ENCODE measurements at places on chromosomes 3 and 15.

- no peak for DNase-seq
Observed at GRCh38 chr3:158659454-158660237, 12.8 kb downstream of the LXN start.

DNA sequence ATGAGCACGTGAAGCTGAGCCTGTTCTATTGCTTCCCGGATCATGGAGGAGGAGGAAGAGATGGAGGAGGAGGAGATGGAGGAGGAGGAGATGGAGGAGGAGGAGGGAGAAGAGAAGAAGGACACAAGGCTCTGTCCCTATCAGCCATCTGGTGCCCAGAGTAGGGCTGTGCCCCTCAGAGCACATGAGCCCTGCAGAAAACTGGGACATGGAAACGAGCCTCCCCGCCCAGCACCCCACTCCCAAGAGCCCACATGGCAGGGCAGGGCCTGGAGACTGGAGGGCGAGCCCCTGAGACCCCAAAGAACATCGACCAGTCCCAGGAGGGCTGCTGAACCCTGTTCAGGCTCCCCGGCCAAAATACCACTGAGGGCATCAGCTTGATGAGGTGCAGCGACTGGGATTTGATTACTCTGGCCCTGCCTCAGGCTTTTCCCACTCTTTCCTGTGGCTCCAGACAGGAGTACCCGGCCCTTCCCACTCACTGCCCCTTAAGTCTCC, 285.6 kb downstream of the UACA start:
- no peak for DNase-seq

- no peak for DNase-seq
Observed at GRCh38 chr3:8885536-8886316, 77.5 kb downstream of the RAD18 start.

- DNase-seq = no peak
Observed at GRCh38 chr3:189638276-189639031, 7.3 kb downstream of the TP63 start.

DNA sequence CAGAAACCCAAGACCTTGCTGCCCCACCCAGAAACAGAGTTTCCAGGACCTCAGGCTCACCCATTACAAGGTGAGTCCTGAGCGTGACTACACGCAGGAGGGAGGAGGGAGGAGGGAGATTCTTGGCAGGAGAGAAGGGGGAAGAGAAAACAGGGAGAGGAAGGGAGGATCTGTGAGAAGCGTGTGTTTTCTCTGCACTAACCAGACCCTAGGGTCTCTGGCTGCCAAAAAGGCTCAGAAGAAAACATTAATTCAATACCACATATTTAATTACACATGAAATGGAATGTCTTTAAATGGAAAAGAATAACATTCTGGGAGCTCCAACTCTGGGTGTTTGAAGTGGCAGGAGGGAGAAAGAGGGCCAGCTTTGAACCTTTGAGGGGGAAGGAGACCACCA, 309.0 kb downstream of the NTRK3 start:
- DNase-seq = no peak

DNA sequence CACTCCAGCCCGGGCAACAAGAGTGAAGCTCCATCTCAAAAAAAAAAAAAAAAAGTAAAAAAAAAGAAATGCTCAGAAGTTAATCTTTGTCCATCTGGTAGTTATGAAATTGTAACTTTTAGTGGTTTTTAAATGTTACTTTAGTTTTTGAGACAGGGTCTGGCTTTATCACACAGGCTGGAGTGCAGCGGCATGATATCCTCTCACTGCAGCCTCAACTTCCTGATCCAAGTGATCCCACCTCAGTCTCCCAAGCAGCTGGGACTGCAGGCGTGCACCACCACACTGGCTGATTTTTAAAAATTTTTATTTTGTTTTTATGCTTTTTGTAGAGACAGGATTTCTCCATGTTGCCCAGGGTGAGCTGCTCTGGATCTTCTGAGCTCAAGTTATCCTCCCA, 1.3 kb downstream of the RNU5B-1 start:
- no peak for DNase-seq

DNA sequence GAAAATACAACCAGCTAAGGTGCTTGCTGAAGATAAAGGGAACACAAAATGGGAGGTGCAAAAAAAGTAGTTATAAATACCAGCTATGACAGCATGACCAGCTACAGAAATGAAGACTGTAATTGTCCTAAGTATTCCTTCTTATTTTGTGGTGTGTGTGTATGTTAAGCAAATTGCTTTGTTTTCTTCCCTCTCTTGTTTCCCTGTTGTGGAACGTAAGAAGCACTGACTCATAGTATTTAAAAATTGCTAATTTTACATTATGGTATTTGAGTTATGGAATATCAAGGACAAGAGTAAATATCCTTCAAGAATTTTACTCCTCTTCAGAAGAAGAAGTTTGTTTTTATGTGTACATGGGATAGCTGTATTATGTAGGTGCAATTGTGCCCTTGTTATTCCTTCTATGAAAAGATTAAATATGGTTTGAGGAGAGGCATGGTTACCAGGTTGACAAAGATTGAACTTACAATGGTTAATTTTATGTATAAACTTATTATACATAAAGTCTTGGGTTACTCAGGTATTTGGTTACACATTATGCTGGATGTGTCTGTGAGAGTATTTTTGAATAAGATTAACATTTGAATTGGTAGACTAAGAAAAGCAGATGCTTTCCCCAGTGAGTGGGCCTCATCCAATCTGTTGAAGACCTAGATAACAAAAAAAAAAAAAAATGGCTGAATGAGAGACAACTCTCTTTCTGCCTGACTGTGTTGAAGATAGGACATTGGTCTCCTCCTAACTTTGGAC, 1132.1 kb upstream of the ALCAM start:
- no peak for DNase-seq

- no peak for DNase-seq
Observed at GRCh38 chr15:32091505-32092380, 61.4 kb downstream of the CHRNA7 start.

- no peak for DNase-seq
Observed at GRCh38 chr3:42631620-42632019, 21.9 kb upstream of the ZBTB47 start.

GRCh38 chr3:184949251-184949965, 137.4 kb downstream of the VPS8 start:
- no peak for DNase-seq

- DNase-seq = no peak
Observed at GRCh38 chr3:106086636-106087035, 217.8 kb upstream of the CBLB start.

DNA sequence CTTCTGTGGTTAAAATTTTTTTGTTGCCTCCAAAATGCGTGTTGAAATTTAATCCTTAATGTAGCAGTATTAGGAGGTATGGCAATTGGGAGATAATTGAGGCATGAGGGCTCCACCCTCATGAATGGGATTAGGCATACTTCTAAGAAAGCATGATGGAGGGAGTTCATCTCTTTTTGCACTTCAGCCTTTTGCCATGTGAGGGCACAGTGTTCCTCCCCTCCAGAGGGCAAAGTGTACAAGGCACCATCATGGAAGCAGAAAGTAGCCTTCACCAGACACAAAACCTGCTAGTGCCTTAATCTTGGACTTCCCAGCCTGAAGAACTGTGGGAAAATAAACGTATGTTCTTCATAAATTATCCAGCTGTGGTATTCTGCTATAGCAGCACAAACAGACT, 429.5 kb downstream of the ZIC1 start:
- no peak for DNase-seq

GRCh38 chr15:56469483-56469882, 4.5 kb upstream of the MNS1 start:
- DNase-seq = no peak

DNA sequence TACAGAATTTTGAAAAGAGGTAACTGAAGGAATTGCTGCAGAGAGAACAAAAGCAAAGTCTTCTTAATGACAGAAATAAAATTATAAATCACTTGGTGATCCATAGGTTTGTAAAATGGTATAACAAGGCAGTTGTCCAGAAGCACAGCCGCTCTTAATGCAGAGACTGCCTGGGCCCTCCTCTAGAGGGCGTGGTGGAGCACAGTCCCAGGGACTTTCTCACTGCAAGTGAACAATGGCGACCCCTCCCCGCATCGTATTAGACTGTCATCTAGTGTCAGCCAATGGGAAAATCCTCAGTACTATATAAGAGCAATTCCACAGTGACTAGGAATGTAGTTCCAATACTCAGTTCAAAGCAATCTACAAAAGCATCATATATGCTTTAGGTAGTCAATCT, 26.4 kb upstream of the ZBED2 start:
- no peak for DNase-seq

- no peak for DNase-seq
Observed at GRCh38 chr3:184230081-184230602, 757 bp downstream of the VWA5B2 start.

- DNase-seq = no peak
Observed at GRCh38 chr15:38229705-38230310, 22.8 kb upstream of the SPRED1 start.

- DNase-seq = no peak
Observed at GRCh38 chr3:158104431-158104921, 1.7 kb downstream of the SHOX2 start.

DNA sequence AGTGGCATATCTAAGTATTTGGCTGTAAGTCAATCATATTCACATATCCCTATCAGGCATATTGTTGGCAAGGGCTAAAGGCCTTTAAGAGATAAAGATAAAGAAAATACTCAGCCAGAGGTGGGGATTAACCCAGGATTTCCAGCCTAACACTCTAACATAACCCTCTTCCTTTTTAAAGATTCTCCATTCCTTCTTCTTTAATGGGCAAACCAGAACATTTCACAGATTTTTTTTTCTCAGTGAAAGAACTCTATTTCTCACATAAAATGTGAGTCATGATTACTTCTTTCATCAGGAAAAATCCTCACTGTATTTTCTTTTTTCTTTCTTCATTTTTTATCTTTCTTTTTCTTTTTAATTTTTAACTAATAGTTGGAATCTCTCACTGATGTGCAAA, 200.4 kb downstream of the NR1D2 start:
- DNase-seq = no peak

- DNase-seq = no peak
Observed at GRCh38 chr3:73176941-73177340, 115.5 kb downstream of the EBLN2 start.

DNA sequence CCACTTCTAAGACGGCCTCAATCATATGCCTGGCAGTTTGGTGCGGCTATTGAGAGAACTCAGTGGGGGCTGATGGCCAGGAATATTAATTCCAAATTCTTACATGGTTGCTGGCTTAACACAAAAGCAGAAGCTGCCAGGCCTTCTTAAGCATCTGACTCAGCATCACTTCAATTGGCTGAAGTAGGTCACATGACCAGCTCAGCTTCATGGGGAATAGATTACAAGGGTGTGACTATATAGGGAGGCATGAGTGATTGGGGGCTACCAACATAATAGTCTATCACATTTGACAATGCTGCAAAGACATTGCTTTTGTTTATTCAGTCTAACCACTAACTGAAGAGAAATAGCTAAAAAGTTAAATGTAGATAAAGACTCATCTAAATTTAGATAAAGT, 101.6 kb upstream of the ANKRD28 start:
- DNase-seq = no peak

GRCh38 chr3:138455801-138456716, 21.6 kb downstream of the ESYT3 start:
- no peak for DNase-seq

DNA sequence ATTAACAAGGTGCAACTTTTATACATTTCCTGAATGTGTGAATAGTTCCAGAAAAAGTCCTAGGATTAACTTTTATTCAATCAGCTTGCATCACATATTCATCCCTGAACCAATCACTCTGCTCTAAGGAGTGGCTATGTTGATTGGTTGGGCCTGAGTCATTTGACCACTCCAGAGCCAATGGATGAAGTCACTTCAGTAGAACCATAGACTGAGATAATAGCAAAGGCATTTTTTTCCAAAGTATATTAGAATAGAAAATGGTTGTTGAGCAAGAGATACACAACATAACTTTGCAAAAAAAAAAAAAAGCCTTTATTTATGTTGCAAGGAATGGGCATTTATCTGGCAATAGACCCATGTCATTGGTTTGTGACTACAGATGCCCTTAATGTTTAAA, 55.5 kb upstream of the AGTR1 start:
- DNase-seq = no peak

GRCh38 chr3:13197795-13198194, 124.6 kb upstream of the IQSEC1 start:
- DNase-seq = no peak

GRCh38 chr15:31238906-31239305, 87.7 kb upstream of the KLF13 start:
- DNase-seq = no peak

DNA sequence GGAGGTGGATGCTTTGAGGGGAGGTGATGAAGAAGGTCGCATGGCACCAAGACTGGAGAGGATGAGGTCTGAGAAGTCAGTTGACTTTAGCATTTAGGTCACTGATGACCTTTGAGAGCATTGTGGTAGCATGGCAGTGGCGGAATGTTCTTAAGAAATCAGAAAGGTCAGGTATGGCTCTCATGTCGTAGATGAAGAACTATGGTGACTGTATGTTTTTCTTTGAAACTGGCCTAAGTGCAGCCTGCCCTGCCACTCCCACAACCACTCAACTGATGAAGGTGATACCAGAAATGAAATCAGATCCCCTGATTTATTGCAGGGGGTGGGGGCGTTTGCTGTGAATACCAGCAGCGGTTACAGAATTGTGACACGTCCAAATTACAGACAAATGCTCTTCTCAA, 102.6 kb downstream of the ITPR1 start:
- no peak for DNase-seq

DNA sequence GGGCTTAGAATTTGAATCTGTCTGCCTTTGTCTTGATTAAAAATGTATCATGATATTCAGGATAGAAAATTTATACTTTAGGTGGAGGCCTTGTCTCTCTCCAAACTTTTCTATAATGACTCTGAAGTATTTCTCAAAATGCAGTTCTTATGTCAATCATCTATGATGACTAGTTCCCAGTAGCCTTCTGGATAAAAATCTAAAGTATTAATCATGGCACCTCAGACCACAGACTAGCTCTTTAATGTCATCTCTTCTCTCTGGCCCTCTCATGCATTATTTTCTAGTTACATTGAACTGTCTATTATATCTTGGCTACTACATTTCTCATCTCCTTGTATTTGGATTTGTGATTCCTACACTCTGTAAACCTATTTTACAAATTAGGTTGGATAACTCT, 96.9 kb downstream of the ZPLD1 start:
- DNase-seq = no peak

- no peak for DNase-seq
Observed at GRCh38 chr3:108552267-108553159, 36.7 kb downstream of the CIP2A start.

- DNase-seq = no peak
Observed at GRCh38 chr15:64461721-64462162, 1.4 kb downstream of the ZNF609 start.

GRCh38 chr3:141368062-141368924, at the start of gene ZBTB38:
Gene ZBTB38, plus strand, starts transcription at chr3:141368504. Its CDS starts 73,885 bp downstream, at chr3:141442389.
- DNase-seq = no peak

GRCh38 chr15:71562251-71562650, 248.1 kb upstream of the NR2E3 start:
- no peak for DNase-seq

DNA sequence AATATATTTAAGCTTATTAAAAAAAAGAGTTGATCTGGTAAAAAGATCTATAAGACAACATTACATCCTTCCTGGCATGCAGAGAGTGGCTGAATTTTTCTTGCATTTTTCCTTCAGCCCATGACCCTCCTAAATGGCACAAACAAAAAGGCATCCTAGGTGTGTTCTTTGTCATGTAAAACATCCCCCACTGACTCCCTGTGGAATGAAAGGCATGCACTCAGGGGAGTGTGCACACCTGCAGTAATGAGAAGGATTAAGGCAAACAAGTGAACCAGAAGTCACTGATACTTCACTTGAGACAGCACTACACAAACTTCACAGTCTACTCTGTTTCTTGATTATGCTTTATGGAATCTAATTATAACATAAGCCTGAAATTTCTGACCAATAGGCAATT, 195.0 kb downstream of the RBMS3 start:
- no peak for DNase-seq
